ENCODE measurements at places on chromosomes 11 and 22.

DNA sequence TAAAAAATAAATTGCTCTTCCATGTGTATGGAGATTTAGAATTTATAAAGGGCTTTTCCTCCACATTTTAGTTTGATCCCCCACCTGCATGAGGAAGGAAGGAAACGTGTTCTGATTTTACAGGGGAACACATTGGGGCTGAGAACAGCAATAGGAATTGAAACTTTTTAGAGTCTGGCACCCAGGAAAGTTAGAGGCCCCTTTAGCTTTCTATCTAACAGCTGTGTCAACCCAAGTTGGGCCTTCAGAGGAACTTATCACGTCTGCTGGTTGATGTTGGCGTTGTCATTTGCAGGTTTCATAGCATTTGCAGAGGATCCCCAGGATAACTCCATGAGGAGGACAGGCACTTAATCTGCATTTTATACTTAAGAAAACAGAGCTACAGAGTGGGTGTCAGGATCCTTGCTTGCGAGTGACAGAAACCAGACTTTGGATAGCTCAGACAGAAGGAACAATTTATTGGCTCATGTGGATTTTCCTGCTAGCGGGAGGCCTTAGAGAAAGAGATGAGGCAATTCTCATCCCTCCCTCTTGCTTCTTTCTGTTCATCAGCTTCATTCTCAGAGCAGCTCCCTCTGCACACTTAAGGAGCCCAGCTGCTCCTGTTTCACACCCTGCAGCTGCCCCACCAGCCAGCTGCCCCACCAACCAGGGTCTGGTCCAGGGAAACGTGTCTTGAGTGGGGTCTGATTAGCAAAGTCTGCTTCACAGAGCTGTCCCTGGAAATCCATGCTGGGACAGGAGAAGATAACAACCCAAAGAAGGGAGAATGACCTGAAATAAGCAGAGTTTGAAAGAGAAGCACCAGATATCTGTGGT lies 92.5 kb upstream of the OR4B1 start:
- no peak for DNase-seq

DNA sequence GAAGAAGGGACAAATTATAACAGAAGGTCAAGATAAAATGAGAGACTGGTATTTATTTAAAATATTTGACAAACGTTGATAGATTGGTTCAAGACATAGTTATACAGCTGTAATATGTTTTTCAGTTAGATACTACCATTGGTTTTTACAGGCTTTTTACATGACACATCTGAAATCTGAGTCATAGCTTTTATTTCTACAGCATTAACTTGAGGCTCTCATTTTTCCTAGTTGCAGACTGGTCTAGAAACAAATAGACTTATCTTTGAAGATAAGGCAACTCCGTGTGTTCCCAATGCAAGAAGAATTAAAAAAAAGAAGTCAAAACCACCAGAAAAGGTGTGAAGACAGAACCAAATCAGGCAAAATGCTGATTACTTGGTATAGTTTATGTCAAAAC lies 31.3 kb downstream of the CEP57 start:
- DNase-seq: no peak

DNA sequence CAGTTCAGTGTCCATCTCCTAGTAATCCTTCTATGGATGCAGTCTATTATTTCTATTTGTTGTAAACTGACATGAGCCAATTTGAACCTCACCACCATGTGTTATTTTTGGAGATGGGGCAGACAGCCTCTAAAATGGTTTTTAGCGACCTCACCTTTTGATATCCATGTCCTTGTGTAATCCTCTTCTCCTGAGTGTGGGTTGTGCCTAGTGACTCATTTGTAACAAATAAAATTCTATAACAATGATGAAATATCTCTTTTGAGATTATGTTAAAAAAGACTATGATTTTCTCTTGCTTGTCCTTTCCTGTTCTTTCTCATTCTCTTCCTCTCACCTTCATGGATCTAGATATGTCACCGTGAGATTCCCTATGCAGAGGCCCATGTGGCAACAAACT lies 554.6 kb upstream of the ANO3 start:
- no peak for DNase-seq

DNA sequence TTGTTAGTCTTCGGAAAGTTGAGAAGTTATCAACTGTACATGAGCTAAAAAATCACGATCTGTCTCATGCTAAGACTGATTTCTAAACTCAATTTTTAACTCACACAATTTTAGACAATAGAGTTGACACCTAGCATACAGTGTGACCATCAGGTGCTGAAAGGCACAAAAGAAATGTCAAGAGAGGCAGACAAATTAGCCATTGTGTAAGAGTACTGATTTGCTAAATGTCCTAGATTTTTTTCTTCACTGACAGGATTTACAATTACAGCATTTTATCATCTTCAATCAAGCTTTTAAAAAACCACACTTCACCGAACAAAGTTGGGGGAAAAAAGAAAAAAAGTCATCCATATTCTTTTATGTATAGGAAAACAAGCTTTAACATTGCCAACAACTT lies 7.0 kb downstream of the LGR4 start:
- DNase-seq: no peak

DNA sequence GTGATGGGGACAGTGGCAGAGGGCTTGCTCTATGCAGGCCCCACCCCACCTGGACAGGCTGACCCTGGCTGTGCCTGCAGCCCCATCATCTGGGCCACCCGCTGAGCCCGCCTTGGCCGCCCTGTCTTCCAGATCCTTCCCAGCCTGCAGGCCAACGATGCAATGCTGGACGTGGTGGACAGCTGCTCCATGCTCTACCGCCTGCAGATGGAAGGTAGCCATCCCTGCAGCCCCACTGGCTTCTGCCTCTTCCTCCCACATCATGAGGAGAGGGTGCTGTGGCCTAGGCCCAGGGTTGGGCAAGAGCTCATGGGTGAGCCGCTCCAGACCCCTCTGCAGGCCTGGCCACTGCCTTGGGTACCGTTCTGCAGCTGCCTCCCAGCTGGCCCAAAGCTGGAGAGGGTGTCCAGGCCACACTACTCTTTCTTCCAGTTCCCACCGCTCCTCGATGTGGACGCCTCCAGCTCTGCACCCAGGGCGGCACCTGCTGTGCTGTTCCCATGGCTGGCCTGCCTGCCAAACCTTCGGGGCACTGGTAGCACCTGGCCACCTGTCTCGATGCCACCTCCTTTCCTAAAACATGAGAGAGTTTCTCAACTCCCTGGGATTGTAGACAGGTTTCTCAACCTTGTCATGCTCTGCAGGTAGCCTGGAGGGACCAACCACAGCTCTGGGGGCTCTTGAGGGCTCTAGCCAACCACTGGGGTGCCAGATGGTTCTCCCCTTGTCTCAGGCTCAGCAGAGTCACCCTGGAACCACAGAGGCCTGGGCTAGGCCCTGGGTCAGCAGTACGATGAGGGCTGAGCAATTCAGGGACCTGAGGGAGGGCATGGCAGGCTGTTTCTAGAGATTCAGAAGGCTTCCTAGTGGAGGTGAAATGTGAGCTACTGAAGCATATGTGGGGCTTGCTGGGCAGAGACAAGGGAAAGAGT lies 9.5 kb upstream of the GTSE1 start:
- no peak for DNase-seq

DNA sequence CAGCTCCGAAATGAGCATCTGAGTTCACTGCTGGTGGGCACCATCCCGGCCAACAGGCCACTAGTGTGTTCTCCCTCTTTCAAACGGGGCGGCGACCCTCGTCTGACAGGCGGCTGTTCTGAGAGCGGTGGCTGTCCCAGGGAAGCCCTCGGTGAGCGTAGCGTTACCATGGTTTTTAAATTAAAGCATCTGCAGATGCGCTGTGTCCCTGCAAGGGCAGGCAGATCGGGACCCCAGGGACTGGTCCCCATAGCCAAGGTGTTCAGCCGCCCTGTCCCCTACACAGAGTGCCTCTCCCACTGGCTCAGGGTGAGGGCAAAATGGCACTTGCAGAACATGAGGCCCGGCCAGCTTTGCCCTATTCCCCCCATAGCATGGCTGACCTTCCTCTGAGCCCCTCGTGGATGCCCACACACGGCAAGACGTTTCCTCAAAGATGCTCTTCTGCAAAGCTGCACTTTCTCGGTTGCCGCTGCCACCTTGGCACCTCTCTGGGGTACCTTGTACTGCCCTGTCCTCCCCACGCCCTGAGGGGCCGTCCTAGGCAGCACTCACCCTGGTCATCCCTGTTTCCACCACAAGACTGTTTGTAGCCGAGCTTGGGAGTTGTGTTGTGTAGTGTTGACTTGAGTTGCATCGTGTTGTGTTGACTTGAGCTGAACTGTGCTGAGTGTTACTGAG lies 51.9 kb upstream of the KCNQ1OT1 start:
- no peak for DNase-seq

- no peak for DNase-seq
Observed at GRCh38 chr11:130000552-130001176, 2.0 kb downstream of the PRDM10 start.

DNA sequence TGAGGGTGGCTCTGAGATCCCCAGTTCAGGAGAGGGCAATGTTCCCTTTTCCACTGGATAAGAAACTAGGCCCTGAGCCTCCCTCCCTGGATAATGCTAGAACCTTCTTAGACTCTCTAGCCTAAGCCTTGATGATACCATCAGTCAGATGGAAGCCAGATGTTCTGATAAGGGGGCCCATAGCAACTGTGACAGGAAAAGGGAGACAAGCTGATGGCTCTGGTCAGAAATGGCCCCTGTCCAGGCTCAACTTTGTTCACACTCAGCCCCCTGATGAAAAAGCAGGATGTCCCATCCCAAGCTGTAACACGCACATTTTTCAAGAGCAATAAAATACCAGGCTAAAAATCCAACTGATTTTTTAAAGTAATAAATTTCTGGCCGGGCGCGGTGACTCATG lies 7.2 kb upstream of the OAF start:
- DNase-seq: no peak

- no peak for DNase-seq
Observed at GRCh38 chr22:26767351-26768155, 110.2 kb downstream of the MIAT start.
